Right lobe of liver (tissue), 6 donors: ENCODE measurements at places on chromosomes 3 and 15. TPM values are rescaled to one million over a fixed set of nuclear protein-coding genes. Genes with fewer than 3 reads are reported as not detected.

Gene GPR149
- not detected for total RNA-seq

Gene IQCH
- 2.3 TPM for total RNA-seq

Gene TM4SF1
- 60.4 TPM for total RNA-seq

Gene ZNF385D
- 2.7 TPM for total RNA-seq

Gene LRRC49
- 0.79 TPM for total RNA-seq

Gene SLC28A1
- 55.8 TPM for total RNA-seq

Gene LRTM1
- not detected for total RNA-seq

Gene KCTD6
- 9.6 TPM for total RNA-seq

Gene RMDN3
- total RNA-seq = 25.7 TPM

Gene EFL1
- 4.6 TPM for total RNA-seq

DNA sequence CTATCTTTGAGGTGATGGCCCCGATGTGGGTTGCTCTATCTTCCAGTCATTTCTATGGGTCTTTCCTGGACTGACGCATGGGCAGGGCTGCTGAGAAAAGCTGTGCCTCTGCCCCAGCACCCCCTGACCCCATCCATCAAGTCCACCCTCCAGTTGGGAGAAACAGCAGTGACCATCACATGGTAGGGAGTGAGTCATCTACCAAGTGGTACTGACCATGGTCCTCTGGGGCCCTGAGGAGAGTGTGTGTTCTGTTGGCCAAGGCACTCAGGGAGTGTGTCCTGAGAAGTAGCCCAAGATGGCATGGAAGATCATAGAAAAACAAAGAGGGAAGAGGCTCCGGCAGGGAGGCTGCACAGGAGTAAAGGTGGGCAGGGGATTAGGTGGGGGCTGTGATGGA, 1.6 kb upstream of the DNAH1 start:
- H3K4me3 ChIP-seq = no peak overlapping the region
- no peaks in the 10 kb centered on the region for H3K27me3 ChIP-seq
- H3K4me1 ChIP-seq = no peaks in the 10 kb centered on the region
- H3K27ac ChIP-seq = no peak overlapping the region
- no peak for DNase-seq

- H3K4me1 ChIP-seq = no peaks in the 10 kb centered on the region
- H3K4me3 ChIP-seq = no peak overlapping the region
- no peaks in the 10 kb centered on the region for H3K27me3 ChIP-seq
- H3K36me3 ChIP-seq = no peaks in the 10 kb centered on the region
These were observed 57.6 kb upstream of the GATA2 start for GRCh38 chr3:128550471-128551126.

GRCh38 chr15:63408524-63408923, 26.9 kb upstream of the CA12 start:
- H3K4me1 ChIP-seq = no peaks in the 10 kb centered on the region
- no peaks in the 10 kb centered on the region for H3K36me3 ChIP-seq
- H3K27ac ChIP-seq = no peak overlapping the region
- H3K27me3 ChIP-seq = no peaks in the 10 kb centered on the region
- no peak for DNase-seq

DNA sequence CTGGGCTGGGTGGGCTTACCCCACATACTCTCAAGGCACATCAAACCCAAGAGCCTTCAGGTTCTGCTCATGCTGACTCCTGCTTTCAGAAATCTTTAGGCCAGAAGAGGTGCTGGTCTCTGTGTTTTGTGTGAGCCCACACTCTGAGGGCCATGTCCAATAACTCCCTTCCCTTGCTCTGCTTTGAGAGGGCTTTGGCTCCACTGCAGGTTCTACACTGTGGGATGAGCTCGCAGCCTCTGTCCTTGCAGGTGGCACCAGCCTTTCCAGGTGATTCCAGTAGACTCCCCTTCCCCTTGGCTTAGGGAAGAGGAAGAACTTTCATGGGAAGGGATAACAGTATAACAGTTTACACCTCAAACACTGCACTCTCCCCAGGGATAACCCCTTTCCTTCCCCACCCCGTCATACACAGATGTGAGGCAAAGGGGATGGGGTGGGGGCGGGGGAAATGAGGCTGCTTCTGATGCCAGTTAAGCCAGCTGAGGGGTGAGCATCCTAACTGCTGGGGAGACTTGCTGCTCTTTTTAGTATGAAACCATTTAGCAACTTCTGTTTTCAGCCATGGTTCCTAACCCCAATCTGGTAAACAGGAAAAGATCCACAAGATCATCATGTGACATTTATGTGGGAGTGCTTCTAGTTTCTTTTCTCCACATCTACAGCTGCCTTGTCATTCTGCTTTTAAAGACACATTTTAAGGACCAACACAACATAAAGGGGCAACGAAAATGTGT, 262.4 kb downstream of the SLC9A9 start:
- no peaks in the 10 kb centered on the region for H3K27me3 ChIP-seq
- H3K27ac ChIP-seq = no peak overlapping the region
- no peaks in the 10 kb centered on the region for H3K4me1 ChIP-seq
- no peak overlapping the region for H3K4me3 ChIP-seq
- DNase-seq = no peak

DNA sequence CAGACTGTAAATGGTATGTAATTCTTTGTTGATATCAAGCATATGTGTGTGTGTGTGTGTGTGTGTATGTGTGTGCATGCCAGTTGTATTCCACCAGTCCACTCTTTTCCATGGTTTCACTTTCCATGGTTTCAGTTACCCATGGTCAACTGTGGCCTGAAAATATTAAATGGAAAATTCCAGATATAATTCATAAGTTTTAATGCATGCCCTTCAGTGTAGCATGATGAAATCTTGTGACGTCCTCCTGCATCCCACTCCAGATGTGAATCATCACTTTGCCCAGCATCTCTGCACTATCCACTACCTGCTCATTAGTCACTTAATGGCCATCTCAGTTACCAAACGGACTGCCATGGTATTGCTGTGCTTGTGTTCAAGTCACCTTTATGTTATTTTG, 215.9 kb downstream of the GBE1 start:
- H3K27me3 ChIP-seq = no peaks in the 10 kb centered on the region
- no peaks in the 10 kb centered on the region for H3K4me1 ChIP-seq
- no peak for DNase-seq
- no peak overlapping the region for H3K4me3 ChIP-seq

DNA sequence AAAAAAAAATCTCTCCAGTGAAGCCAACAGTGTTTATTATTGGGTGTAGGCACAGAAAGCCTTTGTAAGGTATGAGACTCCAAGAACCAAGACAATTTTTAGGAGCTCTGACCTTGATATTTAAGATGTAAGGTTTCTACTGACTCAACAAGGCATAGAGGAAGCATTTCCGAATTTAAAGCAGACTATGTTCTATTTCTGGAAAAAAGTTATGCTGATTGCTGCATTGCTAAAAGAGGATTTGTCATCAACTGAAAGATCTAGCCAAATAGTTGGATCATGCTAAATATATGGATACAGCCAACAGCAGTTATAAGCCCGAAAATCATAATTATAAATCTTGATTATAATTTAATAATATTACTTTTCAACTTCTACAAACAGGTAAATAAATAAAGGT, 53.3 kb upstream of the MELTF start:
- peaks cover 7% of the 10 kb centered on the region for H3K36me3 ChIP-seq
- H3K27me3 ChIP-seq = no peaks in the 10 kb centered on the region
- no peaks in the 10 kb centered on the region for H3K4me1 ChIP-seq
- no peak overlapping the region for H3K4me3 ChIP-seq
- no peak for DNase-seq

DNA sequence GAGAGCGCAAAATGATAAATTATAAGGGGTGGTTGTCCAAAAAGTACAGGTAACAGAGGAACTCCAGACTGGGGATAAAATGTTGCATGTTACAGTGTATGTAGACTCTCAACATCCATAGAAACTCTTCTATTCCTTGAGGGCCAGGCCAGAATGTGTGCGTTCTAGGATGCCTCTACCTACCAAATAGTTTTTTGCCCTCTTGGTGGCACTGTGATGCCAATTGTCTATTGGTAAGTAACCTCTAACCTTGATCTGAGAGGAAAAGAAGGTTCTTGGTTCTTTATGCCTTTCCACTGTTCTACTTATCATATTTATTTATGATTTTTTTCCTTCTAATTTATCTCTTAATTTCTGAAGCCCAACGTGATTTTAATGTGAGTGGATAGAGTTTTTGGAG, 424.6 kb downstream of the GRM7 start:
- no peak overlapping the region for H3K27ac ChIP-seq
- DNase-seq = no peak
- no peaks in the 10 kb centered on the region for H3K4me1 ChIP-seq
- H3K4me3 ChIP-seq = no peak overlapping the region

DNA sequence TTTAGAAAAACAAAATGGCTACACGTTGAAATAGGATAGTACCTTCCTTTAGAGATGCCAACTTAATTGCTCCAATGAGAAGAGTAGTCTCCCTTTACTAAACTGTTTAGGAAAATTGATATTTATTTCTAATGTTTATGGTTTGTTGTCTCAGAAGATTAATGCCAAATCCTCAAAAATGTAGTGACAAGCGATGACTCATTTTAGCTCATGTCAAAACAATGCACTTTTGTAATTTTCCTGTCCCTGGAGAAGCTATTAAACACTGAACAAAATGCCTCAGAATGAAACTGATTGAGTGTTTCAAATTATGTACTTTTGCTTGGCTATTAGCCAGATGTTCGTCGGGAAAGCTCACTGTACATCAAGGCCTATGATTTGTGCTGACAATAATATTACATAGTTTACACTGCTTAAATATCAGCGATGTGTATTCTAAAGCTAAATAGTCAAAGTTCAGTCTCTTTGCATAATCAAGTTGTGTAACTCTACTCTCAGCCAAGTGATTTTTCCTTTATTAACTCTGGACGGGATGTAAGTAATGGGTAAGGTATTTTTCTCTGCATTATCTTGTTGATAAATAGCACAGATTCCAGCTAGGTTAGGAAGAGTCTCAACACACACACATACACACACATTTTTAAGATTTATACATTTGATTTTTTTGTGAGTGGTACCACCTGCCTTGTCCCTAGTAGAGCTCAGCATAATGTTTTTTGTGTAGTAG, 83.7 kb downstream of the CMSS1 start:
- H3K4me3 ChIP-seq = no peak overlapping the region
- peak overlapping the region; percentile 10 for H3K27ac ChIP-seq
- H3K36me3 ChIP-seq = no peaks in the 10 kb centered on the region
- no peaks in the 10 kb centered on the region for H3K4me1 ChIP-seq

DNA sequence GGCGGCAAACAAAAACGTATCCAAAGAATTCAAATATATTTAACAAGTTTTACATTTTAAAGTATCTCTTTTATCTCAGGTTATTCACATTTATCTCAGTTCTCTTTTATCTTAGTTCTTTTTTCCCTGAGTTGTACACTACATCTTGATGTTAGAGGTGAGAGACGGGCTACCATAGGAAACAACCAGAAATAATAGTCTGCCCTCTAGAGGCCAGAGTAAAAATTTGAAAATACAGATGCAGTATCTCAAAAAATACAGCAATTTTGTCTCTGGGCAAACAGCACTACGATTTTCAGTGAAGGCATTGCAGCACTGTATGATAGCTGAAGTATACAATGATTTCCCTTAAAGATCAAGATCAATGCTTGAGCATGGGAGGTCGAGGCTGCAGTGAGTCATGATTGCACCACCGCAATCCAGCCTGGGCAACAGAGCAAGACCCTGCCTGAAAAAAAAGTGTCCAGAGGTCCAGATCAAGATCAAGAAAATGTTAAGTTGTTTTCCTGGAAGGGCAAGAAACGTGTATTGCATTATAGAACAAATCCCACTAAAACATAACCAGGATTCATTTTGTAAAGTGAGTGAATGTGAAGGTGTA, 82.6 kb upstream of the ATP11B start:
- no peak for DNase-seq
- peak overlapping the region; percentile 5 for H3K27ac ChIP-seq
- no peaks in the 10 kb centered on the region for H3K36me3 ChIP-seq
- no peaks in the 10 kb centered on the region for H3K27me3 ChIP-seq

DNA sequence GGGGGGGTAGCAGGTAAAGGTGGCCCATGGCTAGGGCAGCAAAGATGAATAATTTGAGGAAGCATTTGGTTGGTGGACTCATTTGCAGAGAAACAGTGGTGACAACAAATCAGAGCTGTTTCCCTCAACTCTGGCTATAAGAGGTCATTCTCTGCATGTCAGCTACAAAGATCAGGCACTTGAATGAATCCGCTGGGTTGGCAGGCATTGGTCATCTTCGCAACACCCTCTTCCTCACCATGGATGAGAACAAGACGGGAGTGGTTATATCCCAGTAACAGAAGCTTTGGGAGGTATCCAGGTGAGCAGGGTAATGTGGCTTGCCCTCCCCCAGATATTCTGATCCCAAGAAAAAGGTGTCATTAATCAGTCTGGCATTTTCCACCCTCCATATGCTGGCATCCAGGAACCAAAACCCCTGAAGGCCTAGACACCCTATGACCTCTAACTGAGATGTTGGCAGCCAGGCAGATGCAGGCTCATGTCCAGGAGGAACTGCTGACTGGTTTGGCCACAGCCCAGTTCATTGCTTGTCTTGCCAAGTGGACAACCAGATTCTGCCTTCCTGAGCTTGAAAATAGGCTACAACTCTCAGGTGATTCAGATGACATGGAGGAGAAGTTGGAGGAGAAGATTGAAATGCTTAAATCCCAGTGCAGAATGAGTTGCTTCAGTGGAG, 108.9 kb upstream of the TRIM42 start:
- no peaks in the 10 kb centered on the region for H3K27me3 ChIP-seq
- no peak overlapping the region for H3K27ac ChIP-seq
- peak; percentile 85 for DNase-seq
- H3K4me3 ChIP-seq = no peak overlapping the region

- DNase-seq = no peak
- H3K4me1 ChIP-seq = no peaks in the 10 kb centered on the region
- H3K36me3 ChIP-seq = no peaks in the 10 kb centered on the region
- H3K27ac ChIP-seq = no peak overlapping the region
- H3K4me3 ChIP-seq = no peak overlapping the region
- H3K27me3 ChIP-seq = no peaks in the 10 kb centered on the region
These were observed 59.1 kb upstream of the IQSEC1 start for GRCh38 chr3:13132281-13132680.

- no peak for DNase-seq
- H3K36me3 ChIP-seq = no peaks in the 10 kb centered on the region
- no peak overlapping the region for H3K4me3 ChIP-seq
- no peak overlapping the region for H3K27ac ChIP-seq
These were observed 100.2 kb downstream of the FMN1 start for GRCh38 chr15:33094336-33094735.

GRCh38 chr3:194100856-194101390, 35.0 kb upstream of the HES1 start:
- H3K4me3 ChIP-seq = peak overlapping the region; percentile 13
- H3K27me3 ChIP-seq = no peaks in the 10 kb centered on the region
- H3K27ac ChIP-seq = peak overlapping the region; percentile 87
- no peaks in the 10 kb centered on the region for H3K36me3 ChIP-seq

- no peak overlapping the region for H3K27ac ChIP-seq
These were observed 114.6 kb downstream of the SLCO3A1 start for GRCh38 chr15:91967935-91968606.

GRCh38 chr3:177624528-177625495, 427.5 kb upstream of the TBL1XR1 start:
- no peak for DNase-seq

- no peak overlapping the region for H3K4me3 ChIP-seq
- peak; percentile 62 for DNase-seq
- H3K4me1 ChIP-seq = peaks cover 50% of the 10 kb centered on the region
- H3K36me3 ChIP-seq = no peaks in the 10 kb centered on the region
- peak overlapping the region; percentile 70 for H3K27ac ChIP-seq
- H3K27me3 ChIP-seq = no peaks in the 10 kb centered on the region
These were observed 198.9 kb upstream of the LPP start for GRCh38 chr3:187954873-187955586.

GRCh38 chr3:52845691-52846431, 11.0 kb upstream of the MUSTN1 start:
- H3K4me3 ChIP-seq = no peak overlapping the region
- H3K36me3 ChIP-seq = peaks cover 2% of the 10 kb centered on the region
- H3K27me3 ChIP-seq = no peaks in the 10 kb centered on the region
- no peak for DNase-seq
